ENCODE measurements at places on chromosomes 5 and 9. TPM values are rescaled to one million over a fixed set of nuclear protein-coding genes. Genes with fewer than 3 reads are reported as not detected.

DNA sequence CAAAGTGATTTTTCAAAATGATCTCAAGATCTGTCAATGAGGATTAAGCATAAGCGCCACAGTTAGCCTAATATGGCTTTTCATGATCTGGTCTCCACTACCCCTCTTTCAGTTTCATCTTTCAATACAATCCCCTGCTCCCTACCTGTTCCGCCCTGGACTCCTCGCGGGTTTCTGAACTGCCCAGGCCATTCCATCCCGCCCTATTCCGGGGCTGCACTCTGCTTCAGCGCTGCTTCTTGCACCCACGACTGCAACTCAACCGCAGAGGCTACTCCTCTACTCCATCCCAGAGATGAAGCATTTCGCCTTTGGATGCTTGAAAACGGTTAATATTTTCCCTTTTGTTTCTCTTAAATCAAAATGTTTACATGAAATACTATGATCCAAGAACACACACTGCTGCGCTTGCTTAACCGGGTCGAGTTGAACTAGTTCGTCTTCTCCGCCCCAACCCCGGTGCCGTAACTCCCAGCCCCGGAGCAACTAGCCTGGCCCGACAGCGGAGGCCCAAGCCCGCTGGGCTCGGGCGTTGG is 716 bp upstream of the OTULIN start:
- DNase-seq: no peak

DNA sequence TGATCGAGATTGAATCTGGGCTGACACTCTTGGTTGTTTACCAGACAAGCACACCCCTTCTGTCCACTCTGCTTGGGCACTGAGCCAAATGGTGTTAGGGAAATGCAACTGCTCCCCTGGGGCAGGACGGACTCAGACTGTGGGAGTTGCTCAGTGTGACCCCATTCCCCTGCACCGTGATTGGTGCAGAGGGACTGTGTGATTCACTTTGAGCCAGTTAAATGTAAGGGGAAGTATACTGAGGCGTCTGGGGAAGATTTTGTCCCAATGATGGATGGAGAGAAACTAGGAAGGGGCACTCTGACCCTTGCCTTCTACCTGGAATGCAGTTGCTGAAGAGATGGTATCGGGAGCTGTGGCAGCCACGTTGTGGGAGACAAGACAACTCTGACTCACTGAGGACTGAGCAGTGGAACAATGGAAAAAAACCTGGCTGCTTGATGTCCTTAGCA is 196.0 kb upstream of the ANKRD55 start:
- peak; percentile 5 for DNase-seq

GRCh38 chr5:65830856-65831255 is 95.5 kb upstream of the ERBIN start:
- no peak for DNase-seq

GRCh38 chr9:132806723-132807421 is 71.2 kb downstream of the AK8 start:
- DNase-seq: no peak

Gene C9orf153
- 0.26 TPM for total RNA-seq

Gene NKD2
- 0.51 TPM for total RNA-seq

Gene SYK
- 29.7 TPM for total RNA-seq

Gene ZDHHC11B
- total RNA-seq: 0.51 TPM

Gene STKLD1
- total RNA-seq: under 0.01 TPM
